Muscle of arm (tissue), 14 donors: ENCODE measurements at places on chromosomes 5 and 9. TPM values are rescaled to one million over a fixed set of nuclear protein-coding genes. Genes with fewer than 3 reads are reported as not detected.

NOL8 gene
- 25.2 TPM for polyA plus RNA-seq

TAS2R1 gene
- polyA plus RNA-seq = 0.34 TPM

TAF1L gene
- polyA plus RNA-seq = not detected

FOXI1 gene
- not detected for polyA plus RNA-seq

SV2C gene
- polyA plus RNA-seq = not detected

NUTM2G gene
- polyA plus RNA-seq = 1.3 TPM

ZNF354C gene
- 8.9 TPM for polyA plus RNA-seq

FCN2 gene
- polyA plus RNA-seq = 0.20 TPM

OR1J4 gene
- polyA plus RNA-seq = not detected

GRCh38 chr9:98094316-98094715 lies 24.7 kb downstream of the TRIM14 start:
- DNase-seq = no peak

GRCh38 chr9:108727580-108728111 lies 128.1 kb downstream of the ACTL7B start:
- DNase-seq = no peak

DNA sequence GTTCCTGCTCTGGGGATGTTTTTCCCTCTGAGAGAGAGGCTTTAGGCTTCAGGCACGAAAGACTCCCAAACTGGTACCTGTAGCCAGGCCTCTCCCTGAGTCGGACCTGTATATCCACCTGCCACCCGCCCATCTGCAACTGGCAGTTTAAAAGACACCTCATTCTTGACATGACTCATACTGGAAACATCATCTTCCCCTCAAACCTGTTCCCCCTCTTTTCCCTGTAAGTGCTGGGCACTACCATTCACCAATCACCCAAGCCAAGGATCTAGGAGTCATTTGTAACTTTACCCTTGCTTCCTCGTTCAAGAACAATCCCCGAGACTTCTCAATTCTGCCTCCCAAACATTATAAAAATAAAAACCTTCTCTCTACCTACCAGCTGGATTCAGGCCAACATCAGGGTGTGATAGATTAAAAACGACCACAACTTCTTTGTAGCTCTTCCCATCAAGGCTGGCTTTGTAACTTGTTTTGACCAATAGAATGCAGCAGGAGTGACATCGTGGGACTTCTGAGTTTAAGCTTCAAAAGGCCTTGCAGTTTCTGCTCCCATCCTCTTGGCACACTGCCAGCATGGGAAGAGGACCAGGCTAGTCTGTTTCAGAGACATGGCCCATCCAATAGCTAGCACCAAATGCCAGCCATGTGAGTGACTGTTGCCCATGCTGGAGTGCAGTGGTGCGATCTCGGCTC lies 1.8 kb upstream of the WDR31 start:
- DNase-seq = no peak

DNA sequence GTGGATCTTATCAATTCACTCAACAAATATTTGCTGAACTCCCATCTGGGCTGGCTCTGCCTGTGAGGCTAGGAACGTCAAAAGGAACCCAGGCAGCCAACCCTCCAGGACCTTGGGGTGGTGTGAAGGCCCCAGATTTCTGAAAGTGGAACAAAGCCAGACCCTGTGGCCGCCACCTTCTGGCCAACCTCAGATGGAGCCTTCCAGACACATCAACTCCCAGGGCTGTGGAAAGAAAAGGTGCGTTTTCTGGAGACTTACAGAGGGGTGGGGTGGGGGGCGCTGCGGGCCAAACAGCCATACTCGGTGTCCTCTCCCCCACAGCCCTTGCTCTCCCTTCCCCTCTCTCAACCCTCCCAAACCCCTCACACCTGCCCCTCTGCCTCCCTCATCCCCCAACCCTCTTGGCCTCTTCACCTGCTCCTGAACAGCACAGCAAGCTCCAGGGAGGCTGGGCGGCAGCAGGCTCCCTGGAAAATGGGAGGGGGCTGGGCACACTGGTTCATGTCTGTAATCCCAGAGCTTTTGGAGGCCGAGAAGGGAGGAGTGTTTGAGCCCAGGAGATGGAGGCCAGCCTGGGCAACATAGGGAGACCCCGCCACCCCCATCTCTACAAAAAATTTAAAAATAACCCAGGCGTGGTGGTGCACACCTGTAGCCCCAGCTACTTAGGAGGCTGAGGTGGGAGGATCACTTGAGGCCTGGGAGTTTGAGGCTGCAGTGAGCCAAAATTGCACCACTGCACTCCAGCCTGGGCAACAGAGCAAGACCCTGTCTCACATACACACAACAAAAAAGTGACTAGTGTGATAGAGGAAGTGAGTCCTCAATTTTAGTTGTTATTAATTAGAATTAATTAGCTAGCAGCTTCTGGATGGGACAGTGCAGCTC lies 45.0 kb upstream of the PRRC2B start:
- DNase-seq = no peak

GRCh38 chr9:6036391-6036790 lies 21.0 kb upstream of the RANBP6 start:
- no peak for DNase-seq

- no peak for DNase-seq
Measured at GRCh38 chr5:132260714-132261551, 3.4 kb downstream of the PDLIM4 start.

DNA sequence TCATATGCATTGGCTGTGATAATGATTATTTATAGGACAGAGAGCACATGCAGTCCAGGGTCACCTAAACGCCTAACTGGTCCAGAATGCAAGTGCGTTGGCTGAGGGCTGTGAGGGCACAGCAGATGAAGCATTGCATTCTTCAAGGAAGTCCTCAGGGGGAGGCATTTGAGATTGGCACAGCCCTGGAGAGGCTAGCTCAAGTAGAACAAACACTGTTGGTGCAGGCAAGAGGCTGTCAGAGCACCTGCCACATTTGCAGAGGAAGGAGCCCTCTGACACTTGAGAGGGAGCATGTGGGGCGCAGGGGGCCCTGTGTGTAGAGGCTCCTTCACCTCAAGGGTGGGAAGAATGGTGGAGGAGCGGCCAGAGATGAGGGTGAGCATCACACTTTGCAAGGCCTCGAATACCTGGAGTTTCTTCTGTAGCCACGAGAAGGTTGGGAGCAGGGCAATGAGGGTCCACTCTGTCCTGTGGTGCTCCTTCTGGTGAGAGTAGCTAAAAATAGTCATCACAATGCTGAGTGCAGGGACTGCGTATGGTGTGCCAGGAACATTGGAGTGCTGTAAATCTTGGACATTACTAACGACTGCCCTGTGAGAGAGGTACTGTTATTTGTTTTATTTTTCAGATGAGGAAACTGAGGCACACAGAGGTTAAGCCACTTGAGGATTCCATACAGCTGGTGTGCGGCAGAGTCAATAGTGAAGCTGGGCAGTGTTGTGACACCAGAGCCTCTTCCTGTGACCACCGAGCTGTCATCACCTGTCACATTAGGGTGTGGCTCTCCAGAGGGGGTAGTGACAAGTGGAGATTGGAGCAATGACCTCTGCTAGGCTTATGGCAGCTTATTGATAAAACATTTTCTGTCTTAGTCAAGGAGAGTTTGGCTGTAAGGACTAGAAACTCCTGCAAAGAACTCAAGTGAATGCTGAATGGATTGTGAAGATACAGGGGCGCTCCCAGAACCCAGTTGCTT lies 100.2 kb downstream of the PIP5K1B start:
- DNase-seq = no peak

- no peak for DNase-seq
Measured at GRCh38 chr5:171586436-171586835, 167.0 kb downstream of the FGF18 start.

DNA sequence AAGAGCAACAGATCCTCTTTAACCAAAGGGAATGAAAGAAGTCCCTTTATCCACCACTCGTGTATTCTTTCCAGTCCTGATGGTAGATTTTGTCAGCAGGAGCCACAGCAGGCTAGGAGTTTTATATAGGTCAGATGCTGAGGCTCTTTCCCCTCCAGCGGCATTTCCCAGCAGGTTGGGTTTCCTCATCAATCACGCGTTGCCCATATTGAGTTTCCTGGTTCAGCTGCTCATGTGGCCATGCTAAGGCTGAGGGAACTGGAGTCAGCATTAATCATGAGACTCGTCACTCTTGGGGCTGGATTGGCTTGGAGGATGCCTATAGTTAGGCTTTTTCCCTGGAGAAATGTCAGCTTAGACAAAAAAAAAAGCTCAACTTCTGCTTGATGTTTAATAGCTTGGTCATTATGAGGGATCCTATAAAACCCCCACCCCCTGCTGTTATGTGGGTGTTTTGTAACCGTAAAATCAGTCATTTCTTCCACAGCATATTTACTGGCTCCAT lies 193.4 kb upstream of the GAS1 start:
- no peak for DNase-seq

DNA sequence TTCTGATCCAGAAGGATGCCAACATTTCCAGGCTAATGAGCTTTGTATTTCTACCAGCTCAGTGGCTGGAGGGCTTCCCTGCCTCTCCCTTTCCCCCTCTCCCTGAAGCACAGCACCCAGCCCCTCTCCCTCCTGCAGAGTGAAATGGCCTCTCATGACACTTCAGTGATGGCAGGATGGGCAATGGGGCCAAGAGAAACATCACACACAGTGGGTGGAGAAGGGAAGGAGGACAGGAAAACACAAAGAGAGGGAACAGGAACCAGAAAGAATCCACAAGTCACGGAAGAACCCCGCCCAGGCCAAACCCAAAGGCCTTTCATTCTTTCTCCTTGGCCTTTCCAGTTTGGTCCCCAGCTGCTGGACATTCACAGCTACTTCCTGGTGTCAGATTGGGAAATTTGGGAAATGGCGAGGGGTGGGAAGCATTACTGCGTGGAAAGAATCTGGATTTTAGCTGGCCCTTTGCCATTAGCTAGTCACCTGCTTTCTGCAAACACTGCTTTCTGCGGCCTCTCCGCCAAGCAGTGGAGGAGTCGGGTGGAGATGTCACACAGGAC lies 82.6 kb downstream of the GLDC start:
- DNase-seq = no peak

GRCh38 chr9:97938081-97938644 lies at the start of gene HEMGN:
HEMGN (minus strand) TSS chr9:97938172; CDS start chr9:97938136, 36 bp downstream.
- DNase-seq = no peak

DNA sequence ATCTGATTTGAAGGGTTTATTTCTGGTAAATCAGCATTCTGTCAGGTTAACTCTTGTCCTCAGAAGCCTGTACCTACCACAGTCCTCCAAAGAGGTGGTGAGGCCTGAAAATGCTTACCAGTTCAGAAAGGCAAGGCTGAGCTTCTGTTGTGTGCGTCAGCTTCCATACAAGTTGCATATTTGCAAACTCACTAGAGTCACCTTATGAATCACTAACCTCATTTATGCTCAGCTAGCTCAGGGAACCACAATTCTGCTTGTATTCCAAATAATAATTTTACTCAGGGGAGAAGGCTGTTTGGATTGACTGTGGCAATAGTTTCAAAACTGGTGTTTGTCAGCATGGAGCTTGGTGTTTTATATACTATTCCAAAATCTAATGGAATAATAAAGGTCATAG lies 355.1 kb upstream of the RFX3 start:
- no peak for DNase-seq

DNA sequence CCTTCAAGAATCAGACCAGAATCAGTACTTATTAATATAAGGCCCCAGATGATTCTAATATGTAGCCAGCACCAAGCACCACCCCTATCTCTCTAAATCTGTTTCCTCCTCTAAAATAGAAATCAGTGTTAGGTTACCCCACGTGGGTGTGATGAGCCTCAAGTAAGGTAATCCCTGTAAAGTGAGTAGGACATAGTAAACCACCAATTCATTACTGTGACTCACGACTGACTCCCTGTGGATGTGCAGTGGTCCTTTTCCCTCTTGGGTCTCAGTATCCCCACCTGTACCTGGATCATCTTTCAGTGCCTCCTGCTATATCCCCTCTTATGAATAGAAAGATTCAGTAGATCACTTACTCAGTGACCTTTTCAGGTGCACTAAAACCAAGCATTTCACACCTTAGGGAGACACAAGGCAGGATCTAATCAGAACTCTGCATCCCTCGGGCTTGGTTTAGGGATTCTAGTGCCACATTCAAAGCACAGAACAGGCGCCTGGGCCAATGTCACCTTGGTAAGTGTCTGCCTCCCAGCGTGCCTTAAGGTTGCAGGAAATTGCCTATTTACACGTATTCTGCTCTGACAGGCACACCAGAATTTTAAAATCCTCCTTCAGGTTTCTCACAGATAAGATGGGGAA lies 12.2 kb upstream of the ALDH1B1 start:
- no peak for DNase-seq

DNA sequence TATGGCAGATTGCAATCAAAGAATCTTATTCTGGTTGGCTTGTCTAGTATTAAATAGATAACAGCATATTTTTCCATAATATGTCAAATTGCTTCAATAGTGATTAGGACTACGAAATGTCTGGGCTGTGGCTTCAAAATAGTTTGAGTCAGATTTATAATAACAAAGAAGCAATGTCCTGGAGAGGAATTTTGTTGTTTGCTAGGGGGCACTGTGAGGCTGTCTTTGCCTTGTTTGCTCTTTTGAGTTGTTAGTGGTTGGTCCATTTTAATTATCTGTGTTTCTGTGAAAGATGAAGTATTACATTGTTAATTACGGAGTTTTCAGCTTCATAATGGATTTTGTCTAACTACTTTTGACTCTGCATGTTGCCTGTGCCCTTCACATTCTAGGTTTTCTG lies 713.6 kb downstream of the TLE4 start:
- DNase-seq = peak; percentile 9

GRCh38 chr9:37908283-37908682 lies 4.4 kb upstream of the SLC25A51 start:
- DNase-seq = no peak

DNA sequence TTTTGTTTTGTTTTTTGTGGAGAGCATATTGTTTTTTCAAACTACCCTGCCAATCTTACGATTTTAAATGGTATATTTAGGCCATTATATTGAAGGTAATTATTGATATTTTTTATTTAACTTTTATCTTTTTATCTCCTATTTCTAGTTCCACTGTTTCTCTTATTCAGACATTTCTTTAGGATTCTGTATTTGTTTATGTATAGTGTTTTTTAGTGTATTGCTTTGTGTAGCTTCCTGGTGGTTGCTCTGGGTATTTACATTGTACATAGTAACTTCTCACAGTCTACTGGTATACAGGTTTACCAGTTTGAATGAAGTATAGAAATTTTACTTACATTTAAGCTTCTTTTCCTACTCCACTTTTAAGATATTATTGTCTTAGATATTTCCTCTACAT lies 63.2 kb downstream of the ERCC6L2 start:
- no peak for DNase-seq

DNA sequence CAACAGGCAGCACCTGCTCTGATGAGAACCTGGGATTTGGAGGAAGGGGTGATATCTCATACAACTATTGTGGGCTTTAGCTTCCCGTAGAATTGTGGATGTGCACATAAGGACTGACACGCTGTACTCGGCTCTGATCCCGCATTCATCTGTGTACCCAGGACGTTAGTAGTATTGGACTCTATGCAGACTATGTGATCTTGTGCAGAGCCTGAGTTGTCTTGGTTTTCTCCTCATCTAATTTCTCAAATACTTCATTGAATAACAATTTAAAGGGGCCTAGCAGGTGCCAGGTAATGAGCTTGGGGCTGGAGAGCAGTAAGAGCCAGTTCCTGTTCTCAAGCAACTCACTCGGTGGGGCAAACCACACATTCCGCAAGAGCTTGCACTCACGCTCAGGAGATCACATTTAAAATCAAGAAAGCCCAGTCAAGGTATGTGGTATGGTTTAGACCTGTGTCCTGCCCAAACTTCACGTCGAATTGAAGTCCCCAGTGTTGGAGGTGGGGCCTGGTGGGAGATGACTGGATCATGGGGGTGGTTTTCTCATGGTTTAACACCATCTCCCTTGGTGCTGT lies 14.8 kb downstream of the C5orf15 start:
- DNase-seq = no peak
